Type B pancreatic cell (in vitro differentiated cells): ENCODE measurements at places on chromosomes 12 and 14.

GRCh38 chr12:121145221-121145620 is 12.5 kb downstream of the P2RX7 start:
- H3K4me3 ChIP-seq = no peak overlapping the region
- peaks cover 15% of the 10 kb centered on the region for H3K27me3 ChIP-seq
- H3K4me1 ChIP-seq = no peaks in the 10 kb centered on the region
- H3K36me3 ChIP-seq = no peaks in the 10 kb centered on the region
- no peak for DNase-seq

- no peak for DNase-seq
- peaks cover 3% of the 10 kb centered on the region for H3K36me3 ChIP-seq
- peak overlapping the region; percentile 99 for H3K4me3 ChIP-seq
- H3K27me3 ChIP-seq = no peaks in the 10 kb centered on the region
These were observed 938 bp downstream of the RALGAPA1 start for GRCh38 chr14:35808076-35808637.

GRCh38 chr14:24937300-24937699 is 112.6 kb downstream of the STXBP6 start:
- no peaks in the 10 kb centered on the region for H3K27me3 ChIP-seq
- H3K4me3 ChIP-seq = no peak overlapping the region
- peaks cover 3% of the 10 kb centered on the region for H3K36me3 ChIP-seq

- peaks cover 19% of the 10 kb centered on the region for H3K27me3 ChIP-seq
- H3K36me3 ChIP-seq = peaks cover 29% of the 10 kb centered on the region
- no peak for DNase-seq
- H3K27ac ChIP-seq = peak overlapping the region; percentile 93
- H3K4me3 ChIP-seq = peak overlapping the region; percentile 99
- H3K4me1 ChIP-seq = no peaks in the 10 kb centered on the region
These were observed 727 bp downstream of the LDHB start for GRCh38 chr12:21656905-21657325.

GRCh38 chr12:20800160-20800559 is 10.3 kb upstream of the SLCO1B3 start:
- H3K4me1 ChIP-seq = no peaks in the 10 kb centered on the region
- H3K27ac ChIP-seq = no peak overlapping the region
- H3K4me3 ChIP-seq = no peak overlapping the region
- DNase-seq = no peak
- no peaks in the 10 kb centered on the region for H3K36me3 ChIP-seq

GRCh38 chr12:51441583-51441982 is 17.0 kb downstream of the SLC4A8 start:
- H3K27me3 ChIP-seq = no peaks in the 10 kb centered on the region
- no peak overlapping the region for H3K27ac ChIP-seq
- no peak for DNase-seq
- H3K4me3 ChIP-seq = no peak overlapping the region
- H3K36me3 ChIP-seq = peaks cover 5% of the 10 kb centered on the region
